ENCODE measurements at places on chromosomes 1 and 21. TPM values are rescaled to one million over a fixed set of nuclear protein-coding genes. Genes with fewer than 3 reads are reported as not detected.

The HSD11B1 gene
- 4.5 TPM for polyA plus RNA-seq

The CALML6 gene
- 0.21 TPM for polyA plus RNA-seq

The MYOG gene
- not detected for polyA plus RNA-seq

- no peak for DNase-seq
These were observed 16.3 kb downstream of the BATF3 start for GRCh38 chr1:212683357-212683722.

GRCh38 chr1:47650205-47650604 is 212.4 kb downstream of the FOXD2 start:
- peak; percentile 66 for DNase-seq

The HRNR gene
- not detected for polyA plus RNA-seq

- no peak for DNase-seq
These were observed 11.2 kb upstream of the NTMT2 start for GRCh38 chr1:170134521-170134920.

DNA sequence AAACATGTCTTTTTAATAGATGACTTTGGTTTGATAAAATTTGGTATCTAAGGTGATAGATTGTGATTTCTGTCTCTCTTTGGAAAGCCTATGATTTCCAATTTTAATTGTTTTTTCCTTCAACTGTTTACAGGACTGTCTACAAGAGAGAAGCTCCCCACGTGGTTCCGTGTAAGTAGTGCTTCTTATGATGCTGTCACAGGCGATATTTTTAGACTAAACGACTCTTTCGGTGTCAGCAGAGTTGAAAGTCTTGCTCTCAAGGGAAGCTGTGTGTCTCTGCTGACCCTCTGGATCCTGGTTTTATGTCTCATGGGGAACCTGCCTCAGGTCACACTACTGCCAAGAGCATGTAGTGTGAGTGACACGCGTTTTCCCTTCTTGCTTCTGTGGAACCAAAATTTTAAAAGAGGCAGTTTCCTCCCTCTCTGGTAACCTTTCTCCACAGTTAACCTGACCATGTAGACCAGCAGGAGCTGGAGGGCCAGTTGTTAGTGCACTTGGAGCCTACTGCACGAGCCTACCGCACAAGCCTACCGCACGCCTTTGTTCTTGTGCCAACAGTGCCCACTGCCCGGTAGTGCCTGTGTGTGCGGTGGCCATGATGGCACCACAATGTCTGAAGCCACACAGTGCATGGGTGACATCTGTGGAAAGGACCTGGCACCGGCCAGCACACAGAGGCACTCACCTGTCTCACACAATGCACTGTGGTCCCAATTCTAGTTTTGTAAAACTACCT is 91.9 kb downstream of the PCBP3 start:
- no peak for DNase-seq

The INSRR gene
- not detected for polyA plus RNA-seq

- no peak for DNase-seq
These were observed 34.9 kb downstream of the DEGS1 start for GRCh38 chr1:224217655-224218623.

GRCh38 chr1:201214886-201215285 is 24.3 kb downstream of the IGFN1 start:
- DNase-seq, result no peak

DNA sequence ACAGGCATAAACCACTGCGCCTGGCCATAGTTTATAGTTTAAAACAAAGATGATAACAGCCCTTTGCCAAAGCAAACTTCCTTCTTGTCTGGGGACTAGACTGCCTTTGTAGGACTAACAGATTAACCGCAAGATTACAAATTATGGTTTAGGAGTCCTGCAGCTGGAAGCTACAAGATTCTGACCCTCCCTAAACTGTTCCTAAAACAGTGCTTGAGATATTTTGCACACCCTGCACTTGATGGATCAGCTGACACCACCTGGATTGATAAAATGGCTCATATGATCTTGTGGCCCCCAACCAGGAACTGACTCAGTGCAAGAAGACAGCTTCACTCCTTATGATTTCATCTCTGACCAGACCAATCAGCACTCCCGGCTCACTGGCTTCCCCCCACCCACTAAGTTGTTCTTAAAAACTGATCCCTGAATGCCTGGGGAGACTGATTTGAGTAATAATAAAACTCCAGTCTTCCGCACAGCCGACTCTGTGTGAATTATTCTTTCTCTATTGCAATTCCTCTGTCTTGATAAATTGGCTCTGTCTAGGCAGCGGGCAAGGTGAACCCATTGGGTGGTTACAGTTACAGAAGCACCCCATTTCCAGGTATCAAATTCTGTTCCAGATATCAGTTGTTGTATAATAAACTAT is 13.8 kb upstream of the RNF11 start:
- no peak for DNase-seq

The RXRG gene
- not detected for polyA plus RNA-seq

- DNase-seq, result no peak
These were observed 8.6 kb downstream of the SMAP2 start for GRCh38 chr1:40382108-40382460.

The ZNF669 gene
- polyA plus RNA-seq, result 7.4 TPM

- no peak for DNase-seq
These were observed 11.7 kb upstream of the MYOM3 start for GRCh38 chr1:24123611-24124010.

DNA sequence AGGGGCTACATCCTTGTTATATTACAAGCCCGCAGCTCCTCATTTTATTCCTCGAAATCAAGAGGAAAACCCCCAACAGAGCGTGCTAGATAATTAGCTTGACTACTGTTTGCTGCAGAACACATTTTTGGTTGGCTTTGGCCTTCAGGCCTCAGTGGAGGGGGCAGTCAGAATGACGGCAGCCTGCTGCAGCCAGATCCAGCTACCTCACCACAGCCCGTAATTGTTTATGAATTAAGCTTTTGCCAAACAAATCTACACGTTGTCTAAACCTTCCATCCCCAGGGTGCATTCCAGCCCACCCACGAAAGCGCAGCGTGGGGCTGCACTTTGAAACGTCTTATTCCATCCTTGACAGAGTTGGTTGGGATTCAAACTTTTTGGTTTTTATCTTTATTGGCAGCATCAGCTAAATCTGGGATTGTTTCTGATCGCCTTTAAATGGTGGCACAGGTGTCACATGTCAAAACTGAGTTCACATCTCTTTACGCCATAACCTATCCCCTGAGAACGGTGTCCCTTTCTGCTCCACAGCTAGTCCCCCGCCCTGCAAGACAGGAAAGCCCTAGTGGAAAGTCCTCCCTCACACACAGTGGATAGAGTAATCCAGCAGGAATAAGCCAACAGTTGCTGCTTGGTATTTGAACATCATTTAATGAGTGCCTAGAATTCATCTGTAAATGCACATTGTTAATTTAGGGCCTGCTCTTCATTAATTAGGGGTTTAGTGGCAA is 195.5 kb downstream of the LMO4 start:
- peak; percentile 67 for DNase-seq

The LCE2B gene
- not detected for polyA plus RNA-seq

- no peak for DNase-seq
These were observed 129.6 kb upstream of the IGSF21 start for GRCh38 chr1:17978016-17978415.

The CFHR4 gene
- not detected for polyA plus RNA-seq

The CDC42BPA gene
- 25.4 TPM for polyA plus RNA-seq

DNA sequence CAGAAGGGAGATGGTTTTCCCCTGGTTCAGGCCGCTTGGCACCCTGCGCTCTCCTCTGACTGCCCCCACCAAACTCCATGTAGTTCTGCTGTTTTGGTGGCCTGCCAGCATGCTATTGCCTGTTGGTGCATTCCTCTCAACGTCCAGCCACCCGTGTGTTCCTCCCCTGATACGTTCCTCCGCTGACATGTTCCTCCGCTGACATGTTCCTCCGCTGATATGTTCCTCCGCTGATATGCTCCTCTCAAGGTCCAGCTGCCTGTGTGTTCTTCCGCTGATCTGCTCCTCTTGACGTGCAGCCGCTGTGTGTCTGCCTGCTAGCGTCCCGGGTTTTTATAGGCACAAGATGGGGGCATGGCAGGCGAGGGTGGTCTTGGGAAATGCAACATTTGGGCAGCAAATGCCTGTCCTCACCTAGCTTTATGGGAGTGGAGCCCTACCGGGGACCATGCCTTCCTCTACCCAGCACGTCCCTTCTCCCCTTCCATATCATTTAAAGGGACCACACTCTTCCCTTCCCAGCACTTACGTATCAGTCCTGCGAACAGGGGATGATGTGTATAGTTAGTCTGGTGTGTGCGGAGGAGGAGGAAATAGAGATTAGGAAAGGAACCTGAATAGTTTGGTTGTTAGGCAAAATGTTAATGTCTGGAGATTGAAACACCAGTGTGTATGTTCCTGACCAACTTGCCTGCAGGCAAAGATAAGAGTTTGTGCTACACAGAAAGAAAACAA is 40.6 kb upstream of the PLA2G5 start:
- no peak for DNase-seq

The GJA5 gene
- polyA plus RNA-seq, result not detected

- DNase-seq, result no peak
These were observed 41.0 kb upstream of the SYNC start for GRCh38 chr1:32743380-32744070.

DNA sequence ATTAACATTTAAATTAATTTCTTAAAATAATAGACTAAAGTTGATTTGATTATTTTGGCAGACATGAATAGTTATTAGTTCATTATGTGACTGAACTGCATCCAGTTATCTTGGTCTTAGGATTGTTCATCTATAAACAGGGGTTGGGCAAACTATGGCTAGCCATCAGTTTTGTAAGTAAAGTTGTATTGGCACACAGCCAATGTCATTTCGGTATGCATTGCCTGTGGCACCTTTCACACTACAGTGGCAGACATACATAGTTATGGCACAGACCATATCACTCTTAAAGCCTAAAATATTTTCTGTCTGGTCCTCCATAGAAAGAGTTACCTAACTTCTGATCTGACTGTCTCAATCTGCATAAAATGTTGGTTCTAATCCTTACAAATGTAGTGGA is 27.2 kb downstream of the ADGRL2 start:
- no peak for DNase-seq

The LCE1A gene
- not detected for polyA plus RNA-seq

DNA sequence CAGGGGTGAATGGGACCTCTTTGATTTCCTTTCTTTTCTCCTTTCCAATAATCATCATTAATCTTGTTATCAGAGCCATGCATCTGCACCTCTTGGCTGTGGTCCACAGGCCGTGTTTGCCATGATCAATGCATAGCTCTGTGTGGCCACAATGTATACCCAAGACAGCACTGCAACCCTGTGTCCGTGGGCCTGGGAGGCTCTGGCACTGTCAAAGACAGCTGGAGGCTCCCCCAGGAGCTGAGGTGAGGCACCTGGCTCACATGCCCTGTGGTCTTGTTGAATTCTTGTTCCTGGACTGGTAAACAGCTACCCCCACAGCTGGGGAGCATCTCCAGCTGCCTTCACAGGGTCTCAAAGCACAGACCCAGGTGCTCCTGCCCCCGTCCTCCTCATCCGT is 67.2 kb upstream of the SELENON start:
- DNase-seq, result no peak

- no peak for DNase-seq
These were observed 796 bp upstream of the TDRKH start for GRCh38 chr1:151790940-151791651.

The NMNAT2 gene
- 0.16 TPM for polyA plus RNA-seq

GRCh38 chr1:18343581-18343980 is 137.1 kb upstream of the KLHDC7A start:
- no peak for DNase-seq

DNA sequence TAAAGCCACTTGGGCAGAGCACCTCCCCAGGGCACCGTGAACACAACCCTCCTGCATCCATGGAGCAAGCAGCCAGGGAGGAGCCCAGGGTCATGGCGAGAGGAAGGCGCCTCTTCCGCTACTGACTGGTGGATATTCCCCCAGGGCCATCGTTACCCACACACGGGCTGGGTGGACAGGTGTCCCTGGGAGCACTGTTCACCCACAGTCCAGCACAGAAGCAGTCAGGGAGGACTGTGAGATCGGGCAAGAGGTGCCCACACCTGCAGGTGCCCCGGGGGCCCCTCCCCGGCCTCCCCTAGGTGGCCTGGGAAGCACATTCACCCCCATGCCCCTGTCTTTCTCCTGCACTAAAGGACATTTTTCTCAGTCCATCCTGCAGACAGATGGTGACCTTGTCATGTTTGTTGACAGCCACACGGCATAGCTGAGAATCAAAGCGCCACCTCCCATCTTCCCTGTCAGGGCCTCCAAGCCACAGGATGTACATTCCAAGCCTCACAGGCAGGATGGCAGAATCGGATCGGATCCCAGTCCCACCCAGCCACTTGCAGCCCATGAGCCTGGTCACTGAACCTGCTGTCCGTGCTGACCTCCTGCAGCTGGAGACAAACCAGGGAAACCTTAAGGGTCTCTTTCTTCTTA is 160.2 kb downstream of the PRDM16 start:
- DNase-seq, result no peak

DNA sequence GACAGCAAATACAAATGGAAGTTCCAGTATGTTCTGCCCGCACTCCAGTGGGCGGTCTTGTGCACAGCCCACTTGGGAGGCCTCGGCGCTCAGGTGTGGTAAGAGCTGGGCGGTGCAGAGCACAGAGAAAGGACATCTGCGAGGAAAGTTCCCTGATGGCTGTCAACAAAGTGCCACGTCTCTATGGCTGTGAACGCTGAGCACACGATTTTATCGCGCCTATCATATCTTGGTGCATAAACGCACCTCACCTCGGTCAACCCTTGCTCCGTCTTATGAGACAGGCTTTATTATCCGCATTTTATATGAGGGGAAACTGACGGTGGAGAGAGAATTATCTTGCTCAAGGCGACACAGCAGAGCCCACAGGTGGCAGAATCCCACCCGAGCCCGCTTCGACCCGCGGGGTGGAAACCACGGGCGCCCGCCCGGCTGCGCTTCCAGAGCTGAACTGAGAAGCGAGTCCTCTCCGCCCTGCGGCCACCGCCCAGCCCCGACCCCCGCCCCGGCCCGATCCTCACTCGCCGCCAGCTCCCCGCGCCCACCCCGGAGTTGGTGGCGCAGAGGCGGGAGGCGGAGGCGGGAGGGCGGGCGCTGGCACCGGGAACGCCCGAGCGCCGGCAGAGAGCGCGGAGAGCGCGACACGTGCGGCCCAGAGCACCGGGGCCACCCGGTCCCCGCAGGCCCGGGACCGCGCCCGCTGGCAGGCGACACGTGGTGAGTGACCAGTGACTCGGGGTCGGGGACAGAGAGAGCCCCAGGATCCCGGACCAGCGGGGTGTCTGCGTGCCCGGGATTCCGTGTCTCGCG is at the start of gene IL12RB2:
Gene IL12RB2, plus strand, starts transcription at position 623 of the 810 bp plus-strand sequence. CDS start 12,496 bp downstream, outside the sequence.
- no peak for DNase-seq

- DNase-seq, result no peak
These were observed 87.4 kb downstream of the ADGRL4 start for GRCh38 chr1:78919150-78919549.

Measured in AG04450 (cell line).